ENCODE measurements at places on chromosomes 13 and 19. TPM values are rescaled to one million over a fixed set of nuclear protein-coding genes. Genes with fewer than 3 reads are reported as not detected.

Gene CATSPERD
- not detected for total RNA-seq

Gene FAM83E
- total RNA-seq, result 0.13 TPM

Gene KXD1
- 74.2 TPM for total RNA-seq

Gene PRX
- total RNA-seq, result 1.2 TPM

Gene GRK1
- not detected for total RNA-seq

Gene APOE
- 16.4 TPM for total RNA-seq

Gene DAND5
- not detected for total RNA-seq

Gene URAD
- not detected for total RNA-seq

Gene ARHGAP45
- total RNA-seq, result 2.2 TPM

Gene DIRAS1
- 4.0 TPM for total RNA-seq

Gene NLRP11
- not detected for total RNA-seq

Gene MAB21L1
- not detected for total RNA-seq

Gene KLK8
- total RNA-seq, result not detected

Gene ACP5
- 0.29 TPM for total RNA-seq

Gene DNAAF3
- 7.2 TPM for total RNA-seq

Gene RASIP1
- 0.43 TPM for total RNA-seq

Gene PSG2
- total RNA-seq, result not detected

Gene ASPDH
- not detected for total RNA-seq

Gene UBE2L5
- total RNA-seq, result not detected

Gene FFAR3
- not detected for total RNA-seq

Gene FGF22
- total RNA-seq, result 0.62 TPM

Gene ARHGEF18
- total RNA-seq, result 42.1 TPM

Gene CDX2
- 1.5 TPM for total RNA-seq

Gene CYP4F2
- total RNA-seq, result 0.49 TPM

Gene PDE4A
- 3.7 TPM for total RNA-seq

Gene SMIM44
- total RNA-seq, result not detected

Gene KLF5
- 31.9 TPM for total RNA-seq

Gene HPN
- total RNA-seq, result 0.17 TPM

Gene TPTE2
- total RNA-seq, result not detected

Measured in A549 treated with CpdA at 1 μM for 4 hours (cell line).